ENCODE measurements at places on chromosomes 13 and 19. TPM values are rescaled to one million over a fixed set of nuclear protein-coding genes. Genes with fewer than 3 reads are reported as not detected.

Gene ZNF534
- 0.45 TPM for total RNA-seq

Gene CNN1
- 3,384 TPM for total RNA-seq

Gene METTL21C
- total RNA-seq = not detected

Gene CYP4F2
- not detected for total RNA-seq

DNA sequence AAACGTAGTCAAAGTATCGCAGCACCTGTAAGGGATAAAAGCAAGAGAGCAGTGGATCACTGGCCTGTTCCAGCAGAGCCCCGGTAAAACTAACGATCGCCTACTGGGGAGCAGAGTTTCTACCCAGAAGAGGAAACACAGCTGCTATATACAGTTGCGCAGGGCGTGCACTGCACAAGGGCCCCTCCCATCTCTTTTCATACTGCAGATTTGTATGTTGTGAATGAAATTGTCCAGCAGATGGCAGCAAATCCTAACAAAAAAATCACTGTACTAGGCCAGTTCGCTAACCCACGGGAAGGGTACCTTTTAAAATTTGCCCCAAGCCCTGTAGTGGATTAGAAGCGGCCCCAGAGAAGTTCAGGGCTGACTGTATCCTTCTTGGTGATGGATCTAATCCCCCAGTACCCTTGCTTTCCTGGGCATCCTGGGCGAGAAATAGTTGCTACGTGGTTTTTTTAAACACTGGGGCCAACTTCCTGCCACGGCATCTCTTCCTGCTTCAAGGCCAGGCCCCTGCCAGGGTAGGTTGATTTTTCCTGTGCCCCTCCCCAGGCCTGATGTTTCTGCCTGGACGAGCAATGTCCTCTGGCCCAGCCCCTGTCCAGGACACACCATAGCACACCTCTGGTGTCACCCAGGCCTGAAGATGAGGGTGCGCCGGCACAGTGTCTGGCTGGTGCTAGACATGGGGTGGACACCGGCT lies 127.0 kb downstream of the IER2 start:
- no peak for DNase-seq

DNA sequence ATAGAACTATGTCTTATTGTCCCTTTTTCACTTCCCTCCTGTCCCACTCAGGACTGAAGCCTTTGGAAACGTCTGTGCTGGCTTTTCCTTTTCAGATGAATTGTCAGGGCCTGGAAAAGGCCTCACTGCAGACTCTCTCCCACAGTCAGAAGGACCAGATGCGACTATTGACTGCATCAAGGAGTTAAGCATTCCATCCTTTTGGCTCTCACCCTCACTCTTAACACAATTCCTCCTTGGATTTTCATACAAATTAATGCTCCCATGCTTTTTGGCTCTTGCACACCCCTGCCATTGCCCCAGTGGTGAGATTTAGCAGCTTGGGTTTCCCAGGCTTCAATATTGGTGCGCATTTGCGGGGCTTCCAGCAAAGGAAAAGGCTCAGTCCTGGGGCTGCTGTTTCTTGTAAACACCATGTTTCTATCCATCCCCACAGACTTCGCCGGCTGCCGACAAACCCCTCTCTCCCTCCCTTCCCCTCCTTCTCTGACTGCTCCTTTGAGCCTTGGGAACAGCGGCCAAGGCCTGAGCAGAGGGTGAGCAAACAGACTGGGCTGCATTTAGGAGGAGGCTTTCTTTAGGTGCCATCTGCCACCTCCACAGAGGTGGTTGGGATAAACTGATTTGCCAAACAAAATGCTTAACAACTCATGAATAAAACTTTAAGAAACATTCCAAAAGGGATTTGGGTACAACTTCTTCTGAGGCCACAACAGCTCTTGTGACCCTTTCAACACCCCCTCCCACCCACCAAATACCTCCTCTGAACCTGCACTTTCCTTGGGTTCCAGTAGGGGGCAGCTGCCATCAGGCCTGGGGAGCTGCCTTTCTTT lies 48.6 kb upstream of the PCDH8 start:
- no peak for DNase-seq

Measured in esophagus muscularis mucosa (tissue), 4 donors.